Suprapubic skin (tissue), 4 donors: ENCODE measurements at places on chromosomes 3 and 15. TPM values are rescaled to one million over a fixed set of nuclear protein-coding genes. Genes with fewer than 3 reads are reported as not detected.

DNA sequence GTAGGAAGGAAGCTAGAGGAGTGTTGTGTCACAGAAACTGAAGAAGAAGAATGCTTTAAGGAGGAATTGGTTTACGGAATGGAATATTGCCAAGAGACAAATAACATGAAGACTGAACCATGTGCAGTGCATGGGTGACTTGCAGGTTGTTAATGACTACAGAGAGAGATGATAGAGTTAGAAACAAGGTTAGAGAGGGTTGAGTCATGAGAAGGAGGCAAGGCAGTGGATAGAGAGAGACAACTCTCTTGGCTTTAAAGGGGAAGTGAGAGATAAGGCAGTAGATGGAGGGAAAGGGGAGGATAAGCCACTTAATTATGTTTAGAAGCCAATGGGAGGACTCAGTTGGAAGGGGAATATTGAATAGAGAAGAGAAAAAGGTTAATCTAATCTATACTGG is 119.3 kb upstream of the CCNL1 start:
- DNase-seq: no peak

DNA sequence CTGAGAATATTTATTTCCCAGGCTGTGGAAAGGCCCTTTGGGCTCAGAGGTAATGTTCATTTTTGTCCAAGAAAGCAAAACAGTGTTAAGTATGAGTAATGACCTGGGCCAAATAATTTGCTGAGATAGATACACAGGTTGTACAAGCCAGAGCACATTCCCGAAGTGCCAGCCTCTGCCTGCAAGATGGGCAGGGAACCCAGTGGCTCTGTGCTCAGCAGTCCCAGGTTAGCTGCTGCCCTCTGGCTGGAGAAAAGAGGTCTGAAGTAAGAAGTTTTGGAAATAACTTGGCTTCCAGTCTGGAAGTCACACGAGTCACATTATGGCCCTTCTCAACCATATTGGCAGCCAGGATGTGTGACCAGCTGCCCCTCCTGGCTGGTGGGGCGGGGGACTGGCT is 20.2 kb downstream of the MYZAP start:
- DNase-seq: no peak

DNA sequence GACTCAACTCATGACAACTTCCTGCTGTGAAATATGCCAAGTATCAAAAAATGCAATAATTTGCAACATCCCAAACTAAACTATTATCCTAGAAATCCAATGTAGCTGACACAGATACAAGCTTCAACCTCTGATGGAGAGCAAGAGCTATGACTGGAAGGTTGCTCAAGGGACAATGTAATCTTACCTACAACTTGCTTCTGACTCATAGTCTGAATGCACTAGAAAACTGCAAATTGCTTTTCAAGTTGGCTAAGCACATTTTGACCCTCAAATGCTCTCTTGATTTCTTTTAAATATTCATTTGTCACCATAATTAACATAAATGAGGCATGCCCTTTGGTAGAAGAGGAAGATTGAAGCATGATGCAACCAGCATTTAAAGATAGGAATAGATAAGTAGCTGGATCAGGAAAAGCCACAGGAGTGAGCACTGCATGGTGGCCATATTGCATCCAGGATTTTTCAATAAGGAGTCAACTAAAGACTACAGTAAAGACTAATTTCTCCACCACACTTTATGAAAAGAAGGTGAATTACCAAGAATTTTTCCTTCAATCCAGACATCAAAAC is 630.8 kb upstream of the GBE1 start:
- no peak for DNase-seq

GRCh38 chr15:67696087-67696486 is 129.2 kb upstream of the SKOR1 start:
- no peak for DNase-seq

GRCh38 chr15:45287390-45287956 is 35.4 kb downstream of the SLC28A2 start:
- no peak for DNase-seq

GRCh38 chr3:21017115-21017852 is 733.7 kb downstream of the ZNF385D start:
- no peak for DNase-seq

- no peak for DNase-seq
Measured at GRCh38 chr15:69338535-69339213, 40.0 kb downstream of the PAQR5 start.

DNA sequence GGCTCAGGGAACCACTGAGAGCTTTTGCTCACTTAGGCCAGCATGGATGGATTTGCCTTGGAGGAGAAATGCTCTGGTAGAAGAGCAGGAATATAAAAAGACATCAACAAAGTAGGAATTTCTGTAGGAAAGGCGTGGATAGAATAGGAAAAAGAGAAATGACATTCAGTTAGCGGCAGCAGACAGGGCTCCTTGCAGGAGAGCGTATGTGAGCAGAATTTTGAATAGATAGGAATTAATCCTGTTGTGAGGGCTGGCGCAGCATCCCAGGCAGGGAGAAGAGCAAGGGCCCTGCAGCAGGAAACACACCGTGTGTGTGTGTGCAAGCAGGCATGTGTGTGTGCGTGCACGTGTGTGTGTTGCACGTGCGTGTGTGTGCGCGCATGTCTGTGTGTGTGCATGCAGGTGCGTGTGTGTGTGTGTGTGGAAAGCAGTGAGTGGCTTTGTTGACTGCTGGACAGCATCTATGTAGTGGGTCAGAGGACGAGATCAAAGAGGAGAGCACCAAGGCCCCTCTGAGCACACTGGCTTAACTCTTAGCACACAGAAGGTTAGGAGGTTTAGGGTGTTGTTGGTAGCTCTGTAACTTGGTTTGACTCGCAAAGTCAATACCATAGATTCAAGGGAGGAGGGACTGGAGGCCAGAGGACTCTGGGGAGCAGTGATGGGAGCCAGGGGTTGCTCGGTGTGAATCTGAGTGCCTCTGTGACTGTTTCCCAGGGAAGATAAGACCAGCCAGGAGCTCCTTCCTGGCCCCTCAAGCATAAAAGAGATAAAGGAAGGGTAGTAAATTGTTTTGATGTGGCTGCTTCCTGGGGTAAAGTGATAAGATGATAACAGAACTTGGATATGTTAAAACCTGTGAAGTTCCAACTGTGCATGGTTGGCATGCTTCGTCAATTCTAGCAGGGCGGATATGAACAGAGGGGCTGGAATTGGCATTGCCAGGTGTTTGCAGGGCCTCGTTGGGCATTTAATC is 639.5 kb downstream of the NR2F2 start:
- DNase-seq: no peak

DNA sequence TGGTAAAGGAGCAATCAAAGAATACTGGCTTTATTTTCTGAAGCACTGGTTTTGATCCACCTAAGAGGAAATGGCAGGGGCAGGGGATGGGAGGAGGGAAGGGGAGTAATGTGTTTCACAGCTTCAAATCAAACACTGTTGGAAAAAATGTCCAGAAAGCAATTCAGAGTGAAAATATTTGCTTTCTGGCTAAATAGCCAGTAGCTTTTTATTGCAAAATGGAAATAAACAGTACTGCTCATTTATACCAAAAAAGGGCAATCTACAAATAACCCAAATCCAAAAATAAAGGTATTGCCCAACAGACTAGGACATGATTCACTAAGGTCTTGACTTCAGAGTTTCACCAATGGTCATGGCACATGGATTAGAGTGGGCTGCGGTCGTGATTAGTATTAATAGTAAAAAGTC is 279.3 kb upstream of the THBS1 start:
- no peak for DNase-seq

DNA sequence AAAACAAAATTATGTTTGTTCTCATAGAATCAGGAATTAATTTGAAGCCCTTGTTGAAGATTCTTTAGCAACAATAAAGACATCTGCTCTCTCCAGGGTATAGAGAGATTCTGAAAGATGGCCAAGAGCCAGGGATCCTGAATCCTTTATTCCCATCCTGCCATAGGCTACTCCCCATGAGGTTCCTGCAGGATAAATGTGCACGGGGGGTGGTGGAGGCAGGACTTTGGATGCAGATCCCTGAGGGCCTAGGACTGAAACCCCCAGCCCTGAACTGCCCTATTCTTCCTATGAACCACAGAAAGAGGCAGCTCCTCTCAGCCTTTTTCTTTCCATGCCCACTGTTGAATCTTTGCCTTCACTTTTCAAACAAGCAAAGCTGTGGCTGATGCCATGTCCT is 17.1 kb downstream of the TMEM108 start:
- DNase-seq: no peak

DNA sequence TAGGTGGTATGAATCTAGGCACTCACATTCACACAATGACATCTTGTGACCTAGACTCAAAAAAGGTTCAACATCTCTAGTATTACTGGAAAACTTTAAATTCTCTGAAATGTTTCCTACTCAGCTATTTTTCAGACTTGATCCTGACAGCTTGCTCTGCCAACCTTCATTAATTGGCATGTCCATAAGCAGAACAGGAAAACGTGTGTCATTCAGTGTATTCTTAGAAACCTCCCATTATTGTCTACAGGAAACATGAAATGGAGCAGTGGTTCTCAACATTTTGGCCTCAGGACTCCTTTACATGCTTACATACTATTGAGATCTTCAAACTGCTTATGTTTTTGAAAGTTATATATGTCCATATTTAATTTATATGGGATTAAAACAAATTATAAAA is 363.2 kb downstream of the NAALADL2 start:
- DNase-seq: no peak

- no peak for DNase-seq
Measured at GRCh38 chr3:118966700-118967099, 67.9 kb downstream of the IGSF11 start.

DNA sequence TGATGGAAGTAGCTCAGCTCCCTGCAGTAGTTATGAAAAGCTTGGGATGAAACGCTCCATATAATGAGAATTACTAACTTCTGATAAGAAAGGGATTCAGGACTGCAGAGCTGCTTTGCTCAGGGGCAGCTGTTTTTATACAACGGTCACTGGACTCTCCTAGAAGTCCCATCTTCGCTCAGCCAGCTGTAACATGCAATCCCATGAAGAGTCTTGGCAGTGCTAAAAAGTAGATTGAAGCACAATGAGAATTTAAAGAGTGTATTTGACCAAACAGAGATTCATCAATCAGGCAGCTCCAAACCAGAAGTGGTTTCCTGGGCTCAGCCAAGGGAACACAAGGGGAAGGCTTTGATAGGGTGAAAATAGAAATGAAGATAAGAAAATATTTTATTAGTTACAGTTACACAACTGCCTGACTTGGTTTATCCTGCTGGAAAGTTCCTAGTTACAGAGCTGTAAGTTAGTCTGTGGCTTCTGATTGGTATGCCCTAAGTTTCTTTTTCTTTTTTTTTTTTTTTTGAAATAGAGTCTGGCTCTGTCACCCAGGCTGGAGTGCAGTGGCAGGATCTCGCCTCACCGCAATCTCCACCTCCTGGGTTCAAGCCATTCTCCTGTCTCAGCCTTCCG is 24.1 kb downstream of the SIDT1 start:
- no peak for DNase-seq

- DNase-seq: no peak
Measured at GRCh38 chr3:43773273-43774094, 82.7 kb downstream of the ABHD5 start.

DNA sequence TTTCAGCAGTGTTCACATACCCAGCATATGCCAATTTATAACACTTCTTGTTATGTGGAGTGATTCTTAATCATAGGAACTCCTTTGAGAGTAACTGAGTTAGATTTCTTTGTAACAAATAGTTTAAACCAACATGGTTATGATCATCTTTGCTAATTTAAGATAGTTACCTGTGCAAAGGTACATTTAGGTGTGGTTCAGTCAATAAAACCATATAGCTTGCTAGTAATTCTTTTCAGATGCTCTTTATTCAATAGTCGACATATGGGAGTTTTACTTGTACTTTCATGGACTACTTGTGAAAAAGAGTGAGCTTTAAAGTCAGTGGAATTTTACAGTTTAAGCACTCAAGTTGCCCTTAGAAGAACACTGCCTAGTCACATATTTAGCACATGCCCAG is 5.2 kb downstream of the DNAJC13 start:
- DNase-seq: no peak

DNA sequence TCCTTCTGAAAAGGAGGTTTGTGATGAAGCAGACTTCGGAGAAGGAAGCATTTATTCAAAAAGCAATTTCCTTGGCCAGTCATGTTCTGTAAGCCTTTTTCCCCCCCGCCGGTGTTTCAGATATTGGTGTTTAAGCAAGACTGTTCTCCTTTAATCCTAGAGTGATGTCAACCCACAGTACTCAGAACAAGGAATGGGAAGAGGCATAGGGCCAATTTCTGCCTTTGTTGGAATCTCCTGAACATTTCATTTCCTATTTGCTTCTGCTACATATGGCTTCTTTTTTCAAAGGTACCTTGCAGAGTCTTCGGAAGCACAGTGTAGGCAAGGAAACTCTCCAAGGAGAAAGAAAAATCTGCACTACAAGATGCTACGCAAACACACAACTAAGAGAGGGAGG is 713.1 kb upstream of the CFAP20DC start:
- DNase-seq: no peak

DNA sequence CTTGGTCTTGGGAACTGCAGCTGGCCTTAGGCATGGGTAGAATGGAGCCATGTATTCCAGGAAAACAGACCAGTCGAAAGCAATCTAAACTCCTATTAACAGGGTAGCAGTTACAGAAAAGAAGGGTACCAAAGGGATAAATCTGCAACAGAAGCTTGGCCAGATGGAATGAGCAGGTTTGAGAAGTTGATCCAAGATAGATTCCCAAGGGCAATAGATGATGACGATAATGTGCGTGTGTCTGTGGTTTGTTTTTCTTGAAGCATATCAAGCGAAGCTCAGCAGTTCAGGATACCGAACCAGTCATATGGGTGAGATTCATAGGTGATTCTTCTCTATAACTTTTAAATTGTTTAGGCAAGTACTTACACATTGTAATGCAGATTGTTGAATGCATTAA is 203.8 kb upstream of the SEMA6D start:
- no peak for DNase-seq

GRCh38 chr3:32106929-32107362 is 526 bp downstream of the GPD1L start:
- no peak for DNase-seq

- no peak for DNase-seq
Measured at GRCh38 chr15:90619468-90619867, 89.7 kb downstream of the CRTC3 start.

GRCh38 chr3:71119171-71119570 is 464.4 kb downstream of the FOXP1 start:
- DNase-seq: no peak

DNA sequence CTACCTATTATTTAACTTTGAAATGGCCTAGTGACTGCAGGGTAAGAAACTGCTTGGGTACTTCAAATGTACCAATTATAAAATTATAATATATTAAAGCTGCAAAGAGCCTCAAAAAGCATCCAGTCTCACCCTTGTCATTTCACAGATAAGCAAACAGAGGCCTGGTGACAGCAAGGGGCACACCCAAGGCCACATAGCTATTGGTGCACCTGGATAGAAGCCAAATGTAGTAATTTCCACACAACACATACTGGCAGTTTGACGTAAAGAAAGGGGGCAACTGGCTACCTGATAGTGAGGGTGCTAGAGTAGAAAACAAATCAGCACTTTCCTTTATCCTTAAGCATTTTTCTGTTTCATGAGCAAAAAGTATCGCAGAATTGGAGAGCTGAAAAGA is 51.1 kb downstream of the IFT57 start:
- no peak for DNase-seq

DUOXA2 gene
- total RNA-seq: not detected

SQOR gene
- 42.8 TPM for total RNA-seq

FSTL1 gene
- 64.2 TPM for total RNA-seq

VEPH1 gene
- 4.2 TPM for total RNA-seq

AHSG gene
- 0.97 TPM for total RNA-seq

COL6A5 gene
- total RNA-seq: 0.55 TPM

LRRN1 gene
- total RNA-seq: 3.9 TPM

MYEF2 gene
- total RNA-seq: 16.3 TPM

AADAC gene
- 15.7 TPM for total RNA-seq

CYP11A1 gene
- 1.4 TPM for total RNA-seq

PPM1L gene
- total RNA-seq: 34.5 TPM

PXK gene
- total RNA-seq: 26.9 TPM

ISG20 gene
- 12.9 TPM for total RNA-seq

PLSCR5 gene
- total RNA-seq: not detected
